ENCODE measurements at places on chromosomes 4 and X.
A peak's percentile ranks its signal among the peaks of the same experiment; 100 is the strongest.

GRCh38 chr4:164614329-164614728 lies 139.6 kb upstream of the SMIM31 start:
- DNase-seq = no peak

DNA sequence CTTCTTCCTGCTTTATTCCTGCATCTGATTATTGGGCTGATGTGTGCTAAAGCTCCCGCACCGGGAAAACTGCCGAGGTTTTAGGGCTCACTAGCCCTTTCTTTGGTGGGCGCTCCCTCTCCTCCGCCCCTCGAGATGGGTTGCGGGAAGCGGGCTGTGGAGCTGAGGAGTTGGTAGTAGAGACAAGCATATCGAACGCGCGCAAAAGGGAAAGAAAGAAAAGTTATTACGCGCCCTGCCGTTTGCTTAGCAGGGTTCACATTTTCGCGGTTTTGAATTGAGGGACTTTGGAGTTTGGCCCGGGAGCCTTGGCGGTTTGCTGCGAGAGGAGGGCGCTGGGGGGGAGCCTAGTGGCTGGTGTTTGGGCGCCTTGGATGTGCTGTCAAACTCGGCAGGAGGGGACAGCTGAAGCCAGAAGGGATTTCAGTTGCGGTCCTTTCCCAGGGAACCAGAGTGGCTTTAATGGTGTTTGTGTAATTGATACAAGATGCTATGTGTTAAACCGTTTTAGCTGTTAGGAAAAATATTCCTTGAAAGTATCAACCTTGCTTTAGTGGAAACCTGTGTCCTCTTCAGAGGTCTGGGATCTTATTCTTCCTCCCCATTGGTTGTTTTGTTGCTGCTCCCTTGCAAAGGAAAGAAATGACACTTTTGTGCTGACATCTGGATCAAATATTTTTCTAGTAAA lies 1.1 kb downstream of the GAB1 start:
- DNase-seq = no peak

DNA sequence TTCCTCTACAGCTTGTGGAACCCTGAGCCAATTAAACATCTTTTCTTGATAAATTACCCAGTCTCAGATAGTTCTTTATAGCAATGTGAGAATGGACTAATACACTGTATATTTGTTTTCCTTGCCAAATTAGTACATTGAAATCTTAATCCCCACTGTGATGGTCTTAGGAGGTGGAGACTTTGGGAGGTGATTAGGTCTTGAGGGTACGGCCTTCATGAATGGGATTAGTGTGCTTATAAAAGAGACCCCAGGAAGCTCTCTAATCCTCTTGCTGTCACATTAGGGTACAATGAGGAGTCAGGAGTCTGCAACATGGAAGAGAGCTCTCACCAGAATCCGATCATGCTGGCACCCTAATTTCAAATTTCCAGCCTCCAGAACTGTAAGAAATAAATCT lies 86.6 kb downstream of the TIGD2 start:
- DNase-seq = no peak

GRCh38 chr4:112664611-112665010 lies 27.7 kb downstream of the LARP7 start:
- no peak for DNase-seq

DNA sequence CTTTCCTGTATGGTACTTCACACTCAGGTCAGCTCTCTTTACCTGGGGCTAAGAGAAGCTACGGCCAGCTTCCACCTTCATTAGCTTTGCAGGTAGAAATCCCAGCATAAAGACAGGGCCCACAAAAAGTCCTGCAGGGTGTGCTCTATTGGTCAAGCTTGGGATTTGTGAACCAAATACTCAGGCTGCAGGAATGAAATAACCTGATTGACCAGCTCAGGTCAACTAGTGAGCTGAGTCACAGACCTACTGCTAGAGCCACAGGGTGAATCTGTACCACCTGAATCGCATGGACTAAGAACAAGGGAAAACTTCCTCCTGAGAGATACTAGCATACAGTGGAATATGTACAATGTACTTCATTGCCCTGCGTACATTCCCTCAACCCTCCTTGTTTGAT lies 172.2 kb downstream of the HHIP start:
- DNase-seq = no peak

GRCh38 chrX:66751136-66751782 lies 112.4 kb upstream of the EDA2R start:
- no peak for DNase-seq

GRCh38 chr4:22607382-22607781 lies 85.4 kb upstream of the GBA3 start:
- peak; percentile 8 for DNase-seq

DNA sequence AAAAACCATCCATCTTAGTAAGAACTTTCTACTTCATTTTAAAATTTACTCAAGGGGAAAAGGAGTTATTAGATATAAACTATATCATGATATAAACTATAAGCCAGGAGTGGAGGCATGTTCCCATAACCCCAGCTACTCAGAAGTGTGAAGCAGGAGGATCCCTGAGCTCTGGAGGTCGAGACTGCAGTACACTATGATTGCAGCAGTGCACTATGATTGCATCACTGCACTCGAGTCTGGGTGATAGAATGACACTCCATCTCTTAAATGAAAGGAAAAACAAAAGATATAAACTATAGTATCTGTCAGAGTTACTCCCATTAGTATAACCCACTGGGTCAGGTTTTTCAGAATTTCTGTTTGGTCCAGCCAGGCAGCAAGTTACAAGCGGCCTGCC lies 47.6 kb downstream of the RPS3A start:
- no peak for DNase-seq

- no peak for DNase-seq
Observed at GRCh38 chr4:141884070-141884469, 247.7 kb downstream of the IL15 start.

DNA sequence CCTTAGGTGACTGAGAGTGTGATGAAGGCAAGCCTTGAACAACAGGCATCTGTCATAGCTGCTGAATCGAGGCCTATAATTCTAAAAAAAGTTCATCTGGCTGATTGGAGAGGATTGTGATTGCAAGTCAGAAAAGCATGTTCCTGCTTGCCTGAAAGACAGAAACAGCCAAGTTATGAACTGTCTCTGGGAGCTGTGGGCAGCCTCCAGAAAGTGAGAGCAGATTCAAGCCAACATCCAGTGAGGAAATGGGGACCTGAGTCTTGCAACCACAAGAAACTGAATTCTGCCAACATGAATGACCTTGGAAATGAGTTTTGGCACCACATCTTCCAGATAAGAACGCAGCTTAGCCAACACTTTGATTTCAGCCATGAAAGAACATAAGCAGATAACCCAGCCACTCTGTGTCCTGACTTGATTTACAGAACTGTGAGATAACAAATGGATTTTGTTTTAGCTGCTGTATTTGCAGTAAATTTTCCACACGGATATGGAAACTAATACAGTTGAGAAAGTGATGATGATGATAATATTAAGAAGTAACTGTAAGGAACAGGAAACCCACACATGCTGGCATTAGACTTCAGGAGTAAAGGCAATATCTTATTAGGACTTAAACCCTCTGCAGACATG lies 240.3 kb upstream of the NDST3 start:
- DNase-seq = peak; percentile 76

DNA sequence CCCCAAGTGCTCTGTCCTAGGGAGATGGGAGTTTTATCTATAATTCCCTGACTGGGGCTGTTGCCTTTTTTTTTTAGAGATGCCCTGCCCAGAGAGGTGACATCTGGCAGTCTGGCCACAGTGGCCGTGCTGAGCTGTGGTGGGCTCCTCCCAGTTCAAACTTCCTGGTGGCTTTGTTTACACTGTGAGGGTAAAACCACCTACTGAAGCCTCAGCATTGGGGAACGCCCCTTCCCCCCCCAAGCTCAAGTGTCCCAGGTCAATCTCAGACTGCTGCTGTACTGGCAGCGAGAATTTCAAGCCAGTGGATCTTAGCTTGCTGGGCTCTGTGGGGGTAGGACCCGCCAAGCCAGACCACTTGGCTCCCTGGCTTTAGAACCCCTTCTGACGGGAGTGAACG lies 38.3 kb upstream of the CBLL2 start:
- no peak for DNase-seq

DNA sequence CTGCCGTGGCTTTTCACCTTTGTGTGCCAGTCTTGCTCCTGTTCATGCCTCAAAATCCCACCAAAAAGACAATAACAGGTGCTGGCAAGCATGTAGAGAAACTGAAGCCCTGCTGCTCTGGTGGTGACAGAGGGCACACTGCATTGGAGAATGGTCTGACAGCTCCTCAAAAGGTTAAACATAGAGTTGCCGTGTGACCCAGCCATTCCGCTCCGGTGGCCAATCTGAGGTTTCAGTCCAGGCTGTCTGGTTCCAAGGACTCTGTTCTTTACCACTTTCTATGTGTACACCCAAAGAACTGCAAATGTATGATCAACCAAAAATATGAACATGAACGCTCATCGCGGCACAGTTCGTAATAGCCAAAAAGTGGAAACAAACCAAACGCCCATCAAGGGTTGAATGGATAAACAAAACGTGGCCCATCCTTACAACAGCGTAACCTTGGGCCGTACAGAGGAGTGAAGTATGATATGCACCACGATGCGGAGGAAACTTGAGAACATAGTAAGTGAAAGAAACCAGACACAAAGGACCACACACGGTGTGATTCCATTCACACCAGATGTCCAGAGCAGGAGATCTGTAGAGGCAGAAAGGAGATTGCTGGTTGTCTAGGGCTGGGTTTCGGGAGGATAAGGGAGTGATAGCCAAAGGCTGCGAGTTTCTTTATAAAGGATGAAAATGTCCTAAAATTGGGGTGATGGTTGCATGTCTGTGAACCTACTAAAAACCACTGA lies 33.6 kb upstream of the WFS1 start:
- DNase-seq = no peak

GRCh38 chr4:81498551-81499099 lies 26.9 kb upstream of the RASGEF1B start:
- DNase-seq = no peak

DNA sequence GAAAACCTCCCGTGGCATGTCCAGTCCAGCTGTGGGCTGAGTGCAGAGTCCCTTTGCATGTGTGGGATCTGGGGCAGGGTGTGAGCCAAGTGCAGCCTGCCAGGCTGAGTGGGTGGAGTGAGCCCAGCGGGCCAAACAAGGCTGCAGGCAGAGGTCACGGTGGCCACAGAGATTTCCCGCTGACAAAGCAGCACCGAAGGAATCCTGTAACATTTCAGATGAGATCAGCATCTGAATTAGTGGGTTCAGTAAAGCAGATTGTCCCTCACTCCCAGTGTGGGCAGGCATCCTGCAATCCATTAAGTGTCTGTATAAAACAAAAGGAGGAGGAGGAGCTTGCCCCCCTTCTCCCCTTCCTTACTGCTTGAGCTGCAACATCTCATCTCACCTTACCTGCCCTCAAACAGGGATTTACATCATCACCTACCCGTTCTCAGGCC lies 324.4 kb downstream of the FAT4 start:
- DNase-seq = no peak

DNA sequence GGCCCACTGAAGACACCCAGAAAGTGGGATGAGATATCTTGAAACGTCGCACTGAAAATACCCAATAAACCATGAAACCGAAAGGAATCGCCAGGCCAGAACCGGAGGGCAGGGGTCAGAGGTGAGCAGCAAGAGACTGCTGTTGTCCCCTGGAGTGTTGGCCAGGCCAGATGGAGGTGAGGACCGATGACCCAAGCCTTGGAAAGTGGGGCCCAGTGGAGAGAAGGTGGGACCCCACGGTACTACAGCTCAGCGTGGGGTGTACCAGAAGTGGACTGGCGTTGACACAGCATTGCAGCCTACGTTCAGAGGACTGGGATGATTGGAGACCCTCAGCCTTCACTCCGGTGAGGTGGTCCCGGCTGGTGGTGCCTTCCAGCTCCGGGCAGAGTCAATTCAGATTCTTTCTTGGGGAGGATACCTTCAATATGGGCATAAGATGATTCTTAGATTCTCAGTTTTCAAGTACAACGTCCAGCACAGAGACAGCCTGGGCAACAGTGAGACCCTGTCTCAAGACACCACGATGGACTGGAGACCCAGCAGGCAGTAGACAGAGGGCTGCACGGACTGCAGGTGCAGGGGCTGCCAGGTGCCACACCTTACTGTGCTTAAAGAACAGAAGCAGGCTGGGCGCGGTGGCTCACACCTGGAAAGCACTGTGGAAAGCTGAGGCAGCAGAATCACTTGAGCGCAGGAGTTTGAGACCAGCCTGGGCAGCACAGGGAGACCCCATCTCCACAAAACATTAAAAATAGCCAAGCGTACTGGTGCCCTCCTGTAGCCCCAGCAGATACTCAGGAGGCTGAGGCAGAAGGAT lies 23.3 kb downstream of the MAEA start:
- no peak for DNase-seq

DNA sequence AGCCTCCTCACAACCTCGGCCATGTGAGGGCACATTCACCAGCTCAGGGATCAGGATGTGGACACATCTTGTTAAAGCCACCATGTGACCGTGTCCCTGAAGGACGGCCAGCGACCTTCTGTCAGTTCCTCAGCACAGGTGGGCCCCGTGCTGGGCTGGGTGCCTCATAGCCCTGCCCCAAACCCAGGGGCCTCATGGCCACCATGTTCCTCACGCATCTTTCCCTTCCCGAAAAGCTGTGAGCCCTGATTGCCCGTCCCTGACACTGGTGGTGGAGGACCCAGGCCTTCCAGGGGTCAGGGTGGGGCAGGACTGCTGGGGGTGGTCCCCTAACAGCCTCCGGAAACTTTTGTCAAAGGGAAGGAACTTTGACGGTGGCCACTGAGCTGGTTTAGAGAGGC lies 60.1 kb upstream of the ADRA2C start:
- DNase-seq = no peak

DNA sequence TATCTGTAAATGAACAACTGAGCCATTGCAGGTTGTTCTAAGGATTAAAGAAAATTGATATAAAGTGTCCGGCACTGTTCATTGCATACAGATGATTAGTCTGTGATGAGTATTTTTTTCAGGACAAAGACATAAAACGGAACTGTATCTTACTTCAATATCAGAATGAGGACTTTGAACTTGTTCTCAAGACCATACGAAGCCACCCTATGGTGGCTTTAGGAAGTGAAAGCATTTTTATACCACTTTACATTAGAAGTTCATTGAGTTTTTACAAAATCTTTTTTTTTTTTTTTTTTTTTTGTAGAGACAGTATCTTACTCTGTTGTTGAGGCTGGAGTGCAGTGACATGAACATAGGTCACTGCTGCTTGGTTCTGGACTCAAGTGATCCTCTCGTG lies 45.2 kb upstream of the TRIM2 start:
- no peak for DNase-seq

DNA sequence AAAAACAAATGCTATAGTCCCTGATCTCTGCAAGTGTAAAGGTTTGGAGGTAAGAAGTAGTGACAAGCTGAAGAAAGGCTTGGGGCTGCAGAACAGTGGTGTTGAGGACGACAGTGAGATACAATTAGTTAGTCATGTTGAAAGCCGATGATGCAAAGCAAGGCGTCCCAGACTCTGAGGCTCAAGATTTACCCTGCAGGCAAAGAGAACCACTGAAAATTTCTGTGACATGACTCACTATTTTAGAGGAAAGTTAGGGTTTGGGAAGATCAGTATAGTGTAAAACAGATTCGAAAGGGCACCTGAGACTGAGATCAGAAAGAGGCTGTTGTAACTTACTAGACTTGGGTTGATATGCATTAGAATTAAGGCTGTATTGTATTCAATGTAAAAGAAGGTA lies 281.3 kb upstream of the FTHL17 start:
- no peak for DNase-seq

GRCh38 chr4:158850800-158851644 lies 82.2 kb downstream of the FNIP2 start:
- no peak for DNase-seq

- DNase-seq = no peak
Observed at GRCh38 chr4:109131559-109131958, 170.9 kb downstream of the COL25A1 start.
